Hematopoietic multipotent progenitor cell treated with erythropoietin and hydrocortisone succinate and interleukin-3 and kit ligand, for 4 days (in vitro differentiated cells): ENCODE measurements at places on chromosomes 5 and 9.

- DNase-seq: no peak
Measured at GRCh38 chr5:126878634-126879033, 101.7 kb downstream of the LMNB1 start.

- no peak for DNase-seq
Measured at GRCh38 chr5:113266227-113266912, 168.4 kb downstream of the TSSK1B start.

- peak; percentile 24 for DNase-seq
Measured at GRCh38 chr5:52798938-52799337, 11.2 kb downstream of the ITGA1 start.

- peak; percentile 21 for DNase-seq
Measured at GRCh38 chr9:114315723-114316363, 7.1 kb upstream of the ORM1 start.

GRCh38 chr9:124506433-124506832, 766 bp downstream of the NR5A1 start:
- DNase-seq: no peak

GRCh38 chr5:6875376-6875775, 162.1 kb downstream of the TENT4A start:
- DNase-seq: no peak

- no peak for DNase-seq
Measured at GRCh38 chr5:78659114-78659513, 10.5 kb upstream of the LHFPL2 start.

- DNase-seq: no peak
Measured at GRCh38 chr9:111683392-111683791, 22.0 kb downstream of the GNG10 start.

DNA sequence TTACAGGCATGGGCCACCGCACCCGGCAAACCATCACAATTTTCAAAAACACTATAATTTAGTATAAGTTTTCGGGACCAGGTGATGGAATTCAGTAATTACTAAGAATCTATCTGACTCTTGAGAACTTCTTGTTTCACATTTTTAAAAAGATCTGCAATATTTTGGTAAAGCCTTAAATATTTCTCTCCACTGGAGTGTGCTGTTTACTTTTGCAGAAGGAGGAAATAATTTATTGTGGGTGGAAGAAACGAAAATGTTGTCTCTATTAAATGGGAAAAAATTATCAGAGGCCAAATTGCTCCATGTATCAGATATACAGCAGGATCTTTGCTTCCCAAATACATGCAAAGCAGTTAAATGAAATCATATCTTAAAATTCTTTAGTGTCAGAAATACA, 566.8 kb upstream of the CYLC2 start:
- DNase-seq: no peak

DNA sequence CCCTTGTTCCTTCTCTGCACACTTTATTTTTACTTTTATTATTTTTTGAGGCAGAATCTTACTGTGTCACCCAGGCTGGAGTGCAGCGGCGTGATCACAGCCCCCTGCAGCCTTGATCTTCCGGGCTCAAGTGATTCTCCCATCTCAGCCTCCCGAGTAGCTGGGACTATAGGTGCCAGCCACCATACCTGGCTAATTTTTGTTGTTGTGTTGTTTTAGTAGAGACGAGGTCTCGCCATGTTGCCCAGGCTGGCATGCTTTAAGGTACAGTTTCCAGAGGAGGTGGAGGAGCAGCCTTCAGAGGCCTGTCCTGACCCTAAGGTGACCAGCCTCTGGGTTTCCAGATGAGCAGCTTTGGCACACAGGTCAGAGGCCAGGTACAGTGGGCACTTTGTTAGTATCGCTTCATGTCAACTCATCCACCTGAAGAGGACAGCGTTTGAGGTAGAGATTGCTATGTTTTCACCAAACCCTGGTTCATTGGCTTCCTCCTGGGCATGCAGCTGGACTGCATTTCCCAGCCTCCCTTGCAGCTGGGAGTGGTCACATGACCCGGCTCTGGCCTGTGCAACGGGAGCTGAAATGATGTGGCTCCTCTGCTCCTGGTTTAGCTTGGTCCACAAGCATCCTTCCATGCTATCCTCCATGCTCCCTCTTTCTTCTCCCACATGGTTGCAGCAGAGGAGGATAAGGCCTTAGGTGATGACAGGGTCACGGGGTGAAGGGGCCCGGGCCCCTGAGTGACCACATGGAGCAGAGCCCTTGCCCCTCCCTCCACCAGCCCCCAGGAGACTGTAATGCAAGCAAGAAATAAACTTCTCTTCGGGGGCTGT, 139.3 kb upstream of the IER5L start:
- DNase-seq: peak; percentile 37
